ENCODE measurements at places on chromosomes 3 and 15. TPM values are rescaled to one million over a fixed set of nuclear protein-coding genes. Genes with fewer than 3 reads are reported as not detected.

DNA sequence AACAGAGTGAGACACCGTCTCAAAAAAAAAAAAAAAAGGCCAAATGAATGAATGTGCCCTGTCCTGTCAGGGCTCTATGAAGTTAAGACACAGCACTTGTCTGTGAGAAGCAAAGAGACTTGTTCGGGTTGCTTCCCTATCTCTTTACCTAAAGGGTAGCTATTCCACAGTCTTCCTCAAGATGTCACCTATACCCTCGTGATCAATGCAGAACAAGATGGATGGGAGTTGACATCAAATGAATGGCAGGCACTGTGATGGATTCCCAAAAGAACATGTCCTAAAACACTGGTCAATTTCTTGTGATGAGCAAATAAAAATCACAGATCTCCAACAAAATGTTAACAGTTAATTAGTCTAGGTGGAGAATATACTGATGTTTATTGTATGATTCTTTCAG is 9.5 kb downstream of the TADA3 start:
- peaks cover 8% of the 10 kb centered on the region for H3K4me1 ChIP-seq
- H3K4me3 ChIP-seq = no peak overlapping the region
- H3K36me3 ChIP-seq = peaks cover 32% of the 10 kb centered on the region
- DNase-seq = no peak

- peaks cover 6% of the 10 kb centered on the region for H3K36me3 ChIP-seq
- H3K27ac ChIP-seq = no peak overlapping the region
- H3K27me3 ChIP-seq = no peaks in the 10 kb centered on the region
- no peak for DNase-seq
- no peaks in the 10 kb centered on the region for H3K4me1 ChIP-seq
These were observed 67.7 kb downstream of the ARHGEF26 start for GRCh38 chr3:154188846-154189245.

GRCh38 chr15:42045211-42045615 is 24.4 kb upstream of the PLA2G4E start:
- DNase-seq = no peak
- no peaks in the 10 kb centered on the region for H3K36me3 ChIP-seq
- no peak overlapping the region for H3K4me3 ChIP-seq
- H3K27ac ChIP-seq = no peak overlapping the region

GRCh38 chr3:31687020-31687802 is 154.5 kb downstream of the STT3B start:
- no peaks in the 10 kb centered on the region for H3K27me3 ChIP-seq
- DNase-seq = no peak
- no peak overlapping the region for H3K27ac ChIP-seq
- no peak overlapping the region for H3K4me3 ChIP-seq

Gene TAGLN3
- 17.8 TPM for total RNA-seq

- no peaks in the 10 kb centered on the region for H3K36me3 ChIP-seq
- no peak for DNase-seq
- peak overlapping the region; percentile 92 for H3K27ac ChIP-seq
- H3K27me3 ChIP-seq = no peaks in the 10 kb centered on the region
These were observed 225.2 kb upstream of the TPRG1 start for GRCh38 chr3:188946351-188947240.

Gene GP9
- total RNA-seq = not detected

- H3K4me3 ChIP-seq = no peak overlapping the region
- no peaks in the 10 kb centered on the region for H3K27me3 ChIP-seq
- H3K4me1 ChIP-seq = peaks cover 27% of the 10 kb centered on the region
- no peak overlapping the region for H3K27ac ChIP-seq
- no peaks in the 10 kb centered on the region for H3K36me3 ChIP-seq
- DNase-seq = no peak
These were observed 9.1 kb downstream of the POMGNT2 start for GRCh38 chr3:43096761-43097160.

Gene ZMYND10
- not detected for total RNA-seq

Gene ARPIN
- 33.5 TPM for total RNA-seq

Gene C3orf22
- not detected for total RNA-seq

- no peak overlapping the region for H3K4me3 ChIP-seq
- H3K4me1 ChIP-seq = no peaks in the 10 kb centered on the region
- no peak for DNase-seq
- H3K27me3 ChIP-seq = no peaks in the 10 kb centered on the region
- no peak overlapping the region for H3K27ac ChIP-seq
- H3K36me3 ChIP-seq = no peaks in the 10 kb centered on the region
These were observed 56.5 kb downstream of the ACAD9 start for GRCh38 chr3:128935922-128936321.

GRCh38 chr3:71294919-71295318 is 288.6 kb downstream of the FOXP1 start:
- H3K4me3 ChIP-seq = no peak overlapping the region
- DNase-seq = no peak
- no peaks in the 10 kb centered on the region for H3K27me3 ChIP-seq
- H3K27ac ChIP-seq = no peak overlapping the region
- peaks cover 4% of the 10 kb centered on the region for H3K4me1 ChIP-seq
- no peaks in the 10 kb centered on the region for H3K36me3 ChIP-seq

Gene EXD1
- not detected for total RNA-seq

Gene ALG1L2
- total RNA-seq = not detected

DNA sequence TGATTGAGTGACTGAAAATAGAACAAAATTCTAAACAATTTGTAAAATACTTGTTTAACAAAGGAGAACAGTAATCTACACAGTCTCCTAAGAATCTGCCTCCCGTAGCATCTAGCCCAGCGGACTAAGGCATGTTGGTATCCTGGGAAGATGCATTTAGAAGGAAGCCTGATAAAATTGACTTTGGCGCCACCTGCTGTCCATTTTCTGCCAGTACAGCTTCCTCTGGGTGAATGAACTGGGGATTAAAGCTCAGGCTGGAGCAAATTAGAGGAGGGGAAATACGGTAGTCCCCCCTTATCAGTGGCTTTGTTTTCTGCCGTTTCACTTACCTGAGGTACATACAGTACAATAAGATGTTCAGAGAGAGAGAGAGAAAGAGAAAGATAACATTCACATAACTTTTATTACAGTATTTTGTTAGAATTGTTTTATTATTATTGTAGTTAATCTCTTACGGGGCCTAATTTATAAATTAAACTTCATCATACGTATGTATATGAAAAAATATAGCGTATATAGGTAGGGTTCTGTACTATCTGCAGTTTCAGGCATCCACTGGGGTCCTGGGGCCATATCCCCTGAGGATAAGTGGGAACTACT is 191.6 kb downstream of the GAP43 start:
- no peak overlapping the region for H3K4me3 ChIP-seq
- peak; percentile 83 for DNase-seq
- H3K27me3 ChIP-seq = no peaks in the 10 kb centered on the region
- H3K27ac ChIP-seq = no peak overlapping the region
- H3K36me3 ChIP-seq = no peaks in the 10 kb centered on the region
- H3K4me1 ChIP-seq = no peaks in the 10 kb centered on the region

DNA sequence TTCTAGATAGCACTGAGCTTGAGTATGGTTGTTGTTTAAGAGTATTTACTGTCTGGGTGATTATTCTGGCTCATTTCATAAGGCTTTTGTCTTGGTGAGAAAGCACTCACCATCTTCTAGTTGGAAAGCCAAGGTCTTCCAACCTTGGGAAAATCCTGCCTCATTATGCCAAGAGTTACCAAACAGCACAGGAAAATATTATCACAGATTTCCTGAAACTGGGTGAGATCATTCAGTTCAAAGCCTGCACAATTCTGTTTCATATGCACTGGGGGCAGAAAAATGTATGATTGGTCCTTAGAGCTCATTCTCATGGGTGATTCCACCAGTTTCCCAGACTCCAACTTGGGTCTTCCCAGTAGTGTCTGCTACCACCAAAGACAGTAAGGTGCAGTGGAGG is 291.8 kb downstream of the RORA start:
- no peak for DNase-seq
- H3K36me3 ChIP-seq = no peaks in the 10 kb centered on the region
- peaks cover 48% of the 10 kb centered on the region for H3K4me1 ChIP-seq
- H3K27me3 ChIP-seq = no peaks in the 10 kb centered on the region

Gene MEF2A
- total RNA-seq = 79.9 TPM

DNA sequence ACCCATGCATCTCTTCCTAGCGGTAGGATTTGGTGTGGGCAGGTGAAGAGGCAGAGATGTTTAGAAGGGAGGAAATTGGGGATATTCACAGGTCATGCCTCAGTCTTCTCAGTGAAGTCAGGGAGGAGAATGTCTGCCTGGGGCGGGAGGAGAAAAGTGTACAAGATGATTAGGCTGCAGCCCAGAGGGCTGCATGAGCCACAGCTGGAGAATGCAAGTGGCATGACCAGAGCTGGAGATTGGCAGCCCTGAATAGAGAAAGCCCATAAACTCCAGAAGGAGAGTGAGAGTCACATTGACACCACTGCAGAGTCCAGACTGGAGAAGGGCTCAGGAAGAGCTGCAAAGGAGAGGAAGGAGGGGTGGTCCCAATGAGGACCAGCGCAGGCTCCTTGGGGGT is 22.6 kb downstream of the PDHB start:
- peaks cover 72% of the 10 kb centered on the region for H3K36me3 ChIP-seq
- no peak overlapping the region for H3K27ac ChIP-seq
- peaks cover 5% of the 10 kb centered on the region for H3K4me1 ChIP-seq
- H3K27me3 ChIP-seq = no peaks in the 10 kb centered on the region
- no peak overlapping the region for H3K4me3 ChIP-seq

Gene LRRC49
- 20.2 TPM for total RNA-seq

- DNase-seq = no peak
- no peaks in the 10 kb centered on the region for H3K27me3 ChIP-seq
- H3K36me3 ChIP-seq = no peaks in the 10 kb centered on the region
- no peak overlapping the region for H3K27ac ChIP-seq
These were observed 42.5 kb downstream of the LYZL4 start for GRCh38 chr3:42367903-42368302.

Gene GOLGA6L7
- not detected for total RNA-seq
